Fibroblast of upper back skin (primary cell): ENCODE measurements at places on chromosomes 7 and 10.

GRCh38 chr7:139703487-139704307 is 74.1 kb downstream of the HIPK2 start:
- DNase-seq: no peak

- no peak for DNase-seq
Observed at GRCh38 chr10:133441780-133442179, 12.0 kb upstream of the SCART1 start.

DNA sequence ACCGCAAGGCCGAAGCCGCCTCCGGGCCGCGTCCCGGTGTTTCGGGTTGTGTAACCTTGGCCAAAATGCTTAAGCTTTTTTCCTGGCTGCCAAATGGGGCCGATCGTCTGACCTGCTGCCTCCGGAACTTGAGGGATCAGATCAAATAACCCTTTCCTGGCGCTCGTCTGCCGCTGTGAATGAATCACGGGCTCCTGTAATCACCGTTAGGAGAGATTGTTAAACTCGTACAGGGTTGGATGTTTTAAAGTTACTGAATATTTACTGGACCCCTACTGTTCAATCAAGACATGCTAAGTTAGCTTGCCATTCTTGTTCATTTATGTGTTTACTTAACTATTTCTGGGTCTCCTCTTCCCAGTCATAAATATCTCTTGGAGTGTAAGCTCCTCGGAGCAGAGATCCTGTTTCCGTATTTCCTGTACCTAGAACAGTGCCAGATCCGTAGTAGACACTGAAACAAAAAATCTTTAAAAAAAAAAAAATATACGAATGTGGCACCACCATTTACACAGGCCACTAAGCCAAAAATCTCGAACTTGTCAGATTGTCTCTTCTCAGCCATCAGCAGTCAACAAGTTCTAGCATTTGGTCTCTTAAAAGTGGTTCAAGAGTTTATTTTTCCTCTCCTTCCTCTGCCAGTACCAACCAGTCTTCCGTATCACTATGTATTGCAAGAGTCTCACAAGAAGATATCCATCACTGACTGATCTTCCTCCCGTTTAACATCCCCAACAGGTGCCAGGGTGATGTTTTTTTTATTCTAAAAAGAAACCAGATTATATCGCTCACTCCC is 650 bp upstream of the TM9SF3 start:
- DNase-seq: peak; percentile 77

DNA sequence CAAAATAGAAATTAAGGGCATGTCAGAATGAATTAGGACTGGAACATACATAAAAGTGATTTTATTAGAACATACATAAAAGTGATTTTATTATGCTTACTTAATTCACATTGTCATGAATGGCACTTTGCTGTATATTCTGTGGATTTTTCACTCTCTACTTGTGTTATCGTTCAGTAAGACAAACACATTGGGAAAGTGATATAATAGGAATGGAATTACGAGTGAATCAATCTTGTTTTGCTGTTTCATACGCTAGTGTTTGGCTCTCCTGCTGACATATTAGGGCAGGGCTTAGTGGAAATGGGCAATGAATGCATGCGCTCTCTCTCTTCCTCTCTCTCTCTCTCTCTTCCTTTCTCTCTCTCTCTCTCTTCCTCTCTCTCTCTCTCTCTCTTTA is 561.1 kb downstream of the ACTR3B start:
- no peak for DNase-seq

GRCh38 chr7:10022957-10023356 is 950.7 kb upstream of the PHF14 start:
- no peak for DNase-seq

GRCh38 chr7:12524794-12525386 is 45.6 kb upstream of the SCIN start:
- DNase-seq: peak; percentile 53
